Renal cortical epithelial cell (primary cell): ENCODE measurements at places on chromosomes 11 and 22. TPM values are rescaled to one million over a fixed set of nuclear protein-coding genes. Genes with fewer than 3 reads are reported as not detected.

OSBP2 gene
- total RNA-seq: 1.4 and 1.5 TPM in 2 replicates

OR2AG1 gene
- not detected in 2 replicates for total RNA-seq

MS4A10 gene
- total RNA-seq: not detected in 2 replicates

SLC25A18 gene
- 0.20 and 0.87 TPM in 2 replicates for total RNA-seq

DNA sequence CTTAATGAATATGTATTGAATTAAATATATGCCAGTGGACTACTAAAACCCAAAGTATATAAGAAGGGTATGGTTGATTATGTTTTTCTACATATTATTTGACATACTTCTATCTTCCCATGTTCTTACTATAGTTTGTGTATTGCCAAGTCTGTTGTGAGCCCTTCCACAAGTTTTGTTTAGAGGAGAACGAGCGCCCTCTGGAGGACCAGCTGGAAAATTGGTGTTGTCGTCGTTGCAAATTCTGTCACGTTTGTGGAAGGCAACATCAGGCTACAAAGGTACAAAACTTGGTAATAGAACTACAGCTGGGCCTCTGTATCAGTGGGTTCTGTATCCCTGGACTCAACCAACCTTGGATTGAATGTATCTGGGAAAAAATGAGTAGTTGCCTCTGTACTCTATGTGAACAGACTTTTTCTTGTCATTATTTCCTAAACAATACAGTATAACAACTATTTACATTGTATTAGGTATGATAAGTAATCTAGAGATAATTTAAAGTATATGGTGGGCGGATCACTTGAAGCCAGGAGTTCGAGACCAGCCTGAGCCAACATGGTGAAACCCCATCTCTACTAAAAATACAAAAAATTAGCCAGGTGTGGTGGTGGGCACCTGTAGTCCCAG is 38.7 kb upstream of the TTC36 start:
- DNase-seq: peak; percentile 77

- peak; percentile 44 for DNase-seq
These were observed 13.2 kb downstream of the FZD4 start for GRCh38 chr11:86941871-86942599.

DNA sequence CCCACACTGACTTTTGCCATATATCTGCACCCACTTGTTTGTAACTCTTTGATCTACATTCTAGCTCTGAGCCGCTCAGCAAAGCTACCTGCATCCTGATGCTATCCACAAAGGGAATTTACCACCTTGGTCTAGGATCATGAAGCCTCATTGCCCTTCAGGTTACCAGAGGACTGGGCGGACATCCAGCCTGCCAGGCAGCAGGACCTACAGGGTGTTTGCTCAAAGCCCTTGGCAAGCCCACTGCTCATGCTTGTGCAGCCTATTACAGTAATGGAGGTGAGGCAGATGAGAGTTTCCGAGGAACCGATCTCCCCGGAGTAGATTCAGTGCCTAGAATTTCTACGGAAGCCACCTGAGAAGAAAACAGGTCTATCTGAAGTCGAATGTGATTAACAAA is 417.2 kb downstream of the OPCML start:
- DNase-seq: no peak

GRCh38 chr11:7307836-7308235 is 56.1 kb downstream of the SYT9 start:
- no peak for DNase-seq

DNA sequence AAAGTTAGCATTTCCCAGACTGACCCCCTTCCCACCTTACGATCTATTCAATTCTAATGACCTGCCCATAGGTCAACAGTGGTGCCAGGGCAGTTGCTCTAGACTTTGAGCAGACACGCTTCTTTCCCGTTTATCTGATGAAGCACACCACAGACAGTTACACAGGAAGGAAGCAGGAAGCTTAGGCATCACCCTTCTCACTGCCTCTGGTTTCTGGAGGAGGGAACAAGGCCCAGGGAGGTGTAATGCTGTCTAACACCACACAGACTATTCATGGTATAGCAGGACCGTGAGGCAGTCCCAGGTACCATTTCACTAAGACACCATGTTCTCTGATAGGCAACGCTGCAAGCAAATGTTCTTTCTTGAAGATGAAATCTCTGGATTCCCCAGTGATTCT is 279.4 kb downstream of the NTM start:
- no peak for DNase-seq
